ENCODE measurements at places on chromosomes 5 and 9. TPM values are rescaled to one million over a fixed set of nuclear protein-coding genes. Genes with fewer than 3 reads are reported as not detected.

- no peaks in the 10 kb centered on the region for H3K36me3 ChIP-seq
- no peak overlapping the region for H3K4me3 ChIP-seq
- no peaks in the 10 kb centered on the region for H3K27me3 ChIP-seq
- no peaks in the 10 kb centered on the region for H3K4me1 ChIP-seq
- DNase-seq = no peak
These were observed 92.0 kb downstream of the MVB12B start for GRCh38 chr9:126418608-126419007.

The BTNL3 gene
- not detected for polyA plus RNA-seq

DNA sequence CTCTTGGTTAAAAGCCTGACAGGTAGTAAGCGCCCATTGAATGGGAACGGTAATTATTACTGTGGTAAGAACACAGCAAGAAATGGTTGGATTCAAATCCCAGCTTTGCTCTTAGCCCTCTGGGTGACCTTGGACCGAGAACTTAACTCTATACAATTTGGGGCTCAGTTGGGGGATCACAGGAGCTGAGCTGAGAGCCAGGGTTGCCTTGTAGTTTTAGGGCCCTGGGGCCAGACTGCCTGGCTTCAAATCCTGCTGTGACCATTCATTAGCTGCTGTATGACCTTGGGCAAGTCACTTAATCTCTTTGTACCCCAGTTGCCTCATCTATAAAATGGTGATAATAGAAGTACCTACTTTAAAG lies 87.4 kb upstream of the SH3PXD2B start:
- no peak overlapping the region for H3K4me3 ChIP-seq
- H3K36me3 ChIP-seq = no peaks in the 10 kb centered on the region
- no peak for DNase-seq
- no peaks in the 10 kb centered on the region for H3K4me1 ChIP-seq
- H3K27ac ChIP-seq = no peak overlapping the region
- H3K27me3 ChIP-seq = no peaks in the 10 kb centered on the region

The TTF1 gene
- 11.6 TPM for polyA plus RNA-seq

GRCh38 chr9:133994353-133995011 lies 2.4 kb upstream of the VAV2 start:
- no peaks in the 10 kb centered on the region for H3K36me3 ChIP-seq
- no peak overlapping the region for H3K4me3 ChIP-seq

The HMCN2 gene
- not detected for polyA plus RNA-seq

- no peak overlapping the region for H3K4me3 ChIP-seq
- H3K27me3 ChIP-seq = no peaks in the 10 kb centered on the region
These were observed 86.7 kb upstream of the AGXT2 start for GRCh38 chr5:35134278-35135030.

Measured in fibroblast of lung (primary cell).